ENCODE measurements at places on chromosomes 3 and 15.

- no peak for DNase-seq
Observed at GRCh38 chr3:56200251-56200650, 268.0 kb downstream of the ERC2 start.

- DNase-seq = no peak
Observed at GRCh38 chr15:59366333-59367021, 6.2 kb downstream of the MYO1E start.

GRCh38 chr3:50378024-50378423, 18.7 kb upstream of the TMEM115 start:
- no peak for DNase-seq

DNA sequence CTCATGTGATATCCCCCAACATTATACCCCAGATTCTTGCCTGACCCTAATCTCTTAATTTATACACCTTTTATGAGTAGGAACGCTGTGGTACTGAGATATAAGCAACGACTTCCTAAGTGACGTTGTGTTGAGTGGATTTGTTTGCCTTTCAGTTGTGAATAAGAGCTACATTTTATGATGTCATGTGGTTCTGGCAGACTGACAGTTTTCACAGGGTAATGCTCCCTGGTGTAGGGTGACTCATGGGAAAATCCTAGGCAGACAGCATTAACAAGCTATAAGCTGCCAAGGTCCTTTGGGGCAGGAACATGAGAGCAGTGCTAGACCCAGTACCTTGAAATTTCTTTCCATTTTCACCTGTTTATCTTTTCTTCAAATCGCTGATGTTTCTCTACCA, 11.2 kb downstream of the C3orf52 start:
- peak; percentile 97 for DNase-seq

DNA sequence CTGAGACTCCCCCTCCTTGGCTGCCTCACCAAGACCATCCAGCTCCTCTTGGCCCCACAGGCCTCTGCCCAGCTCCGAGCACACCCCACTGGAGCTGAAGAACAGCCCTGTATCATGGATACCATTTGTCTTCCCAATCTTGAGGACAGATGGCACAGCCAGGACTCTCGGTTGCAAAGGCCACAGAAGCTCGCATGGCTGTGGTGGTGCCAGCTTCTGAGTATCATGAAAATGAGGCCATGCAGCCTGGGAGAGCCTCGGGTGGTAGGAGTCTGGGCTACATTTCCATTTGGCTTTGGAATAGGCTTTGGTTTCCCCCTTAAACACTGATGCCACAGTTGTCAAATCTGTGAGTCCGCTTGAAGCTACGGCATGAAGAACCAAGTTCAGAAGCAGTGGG, 106.6 kb downstream of the SEMA5B start:
- DNase-seq = no peak

Measured in amniotic stem cell (primary cell).